T-helper 2 cell treated with Interferon-gamma antibody and Interleukin-4, amounts not matched to agents 5 μg/mL and 100 μg/mL, for 36 hours (primary cell): ENCODE measurements at places on chromosomes 1 and 21.

- peaks cover 8% of the 10 kb centered on the region for H3K4me1 ChIP-seq
- no peak for DNase-seq
- peaks cover 59% of the 10 kb centered on the region for H3K27me3 ChIP-seq
Observed at GRCh38 chr1:156896490-156897033, 3.0 kb downstream of the PEAR1 start.

DNA sequence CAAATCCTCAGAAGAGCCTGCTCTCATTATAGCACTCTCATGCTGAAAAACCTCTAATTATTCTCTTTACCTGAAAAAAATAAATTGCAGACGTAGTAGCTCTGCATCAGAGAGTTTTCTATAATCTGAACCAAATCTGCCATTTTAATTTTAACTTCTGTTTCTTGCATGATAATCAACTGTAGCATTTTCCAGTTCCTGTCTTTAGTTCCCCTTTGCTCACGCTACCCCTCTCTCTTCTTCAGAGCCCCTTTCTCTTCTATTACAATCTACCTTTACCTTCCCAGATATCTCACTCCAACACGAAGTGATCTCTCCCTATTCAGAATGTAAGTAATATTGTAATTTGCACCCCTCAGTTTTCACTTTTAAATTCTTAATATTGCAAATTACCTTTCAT lies 31.4 kb downstream of the FMO1 start:
- H3K4me3 ChIP-seq, result no peak overlapping the region
- no peak for DNase-seq
- no peak overlapping the region for H3K27ac ChIP-seq
- H3K27me3 ChIP-seq, result peaks cover 22% of the 10 kb centered on the region
- no peaks in the 10 kb centered on the region for H3K4me1 ChIP-seq

DNA sequence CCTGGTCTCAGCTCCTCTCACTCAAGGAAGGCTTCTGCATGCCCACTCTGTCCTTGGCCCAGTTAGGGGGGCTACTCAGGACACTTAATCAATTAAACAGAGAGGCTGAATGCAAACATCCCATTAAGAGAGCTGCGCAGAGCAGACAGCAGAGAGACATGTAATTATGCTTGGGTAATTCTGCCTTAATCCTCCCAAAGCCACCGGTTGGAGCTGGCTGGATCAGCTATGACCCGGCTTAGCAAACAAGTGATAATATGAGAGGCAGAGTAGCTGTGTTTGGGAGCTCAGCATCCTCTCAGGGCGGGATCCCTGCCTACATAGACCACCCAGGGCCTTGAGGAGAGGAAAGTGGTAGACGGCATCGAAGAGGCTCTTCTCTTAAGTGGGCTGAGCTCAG lies 183.2 kb downstream of the GRIK3 start:
- no peak for DNase-seq
- peaks cover 5% of the 10 kb centered on the region for H3K27me3 ChIP-seq
- no peaks in the 10 kb centered on the region for H3K4me1 ChIP-seq
- H3K27ac ChIP-seq, result no peak overlapping the region

- peaks cover 3% of the 10 kb centered on the region for H3K36me3 ChIP-seq
- H3K27ac ChIP-seq, result peak overlapping the region; percentile 92
- peak overlapping the region; percentile 98 for H3K4me3 ChIP-seq
- peaks cover 38% of the 10 kb centered on the region for H3K4me1 ChIP-seq
- peak; percentile 10 for DNase-seq
- H3K27me3 ChIP-seq, result no peaks in the 10 kb centered on the region
Observed at GRCh38 chr1:25996966-25997827, 666 bp downstream of the PAFAH2 start.

GRCh38 chr1:113390871-113391648 lies 745 bp downstream of the MAGI3 start:
- H3K27ac ChIP-seq, result peak overlapping the region; percentile 63
- peaks cover 25% of the 10 kb centered on the region for H3K4me1 ChIP-seq
- peaks cover 48% of the 10 kb centered on the region for H3K27me3 ChIP-seq
- no peaks in the 10 kb centered on the region for H3K36me3 ChIP-seq

DNA sequence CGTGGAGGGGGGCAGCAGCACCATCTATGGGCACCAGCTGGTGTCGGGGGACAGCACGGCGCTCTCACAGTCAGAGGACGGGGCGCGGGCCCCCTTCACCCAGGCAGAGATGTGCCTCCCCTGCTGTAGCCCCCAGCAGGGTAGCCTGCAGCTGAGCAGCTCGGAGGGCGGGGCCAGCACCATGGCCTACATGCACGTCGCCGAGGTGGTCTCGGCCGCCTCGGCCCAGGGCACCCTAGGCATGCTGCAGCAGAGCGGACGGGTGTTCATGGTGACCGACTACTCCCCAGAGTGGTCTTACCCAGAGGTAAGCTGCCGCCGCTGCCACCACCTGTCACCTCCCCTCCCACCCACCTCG lies 106.2 kb upstream of the VAMP3 start:
- DNase-seq, result no peak
- H3K27ac ChIP-seq, result no peak overlapping the region
- H3K4me1 ChIP-seq, result peaks cover 3% of the 10 kb centered on the region
- no peak overlapping the region for H3K4me3 ChIP-seq
- no peaks in the 10 kb centered on the region for H3K27me3 ChIP-seq
- no peaks in the 10 kb centered on the region for H3K36me3 ChIP-seq

DNA sequence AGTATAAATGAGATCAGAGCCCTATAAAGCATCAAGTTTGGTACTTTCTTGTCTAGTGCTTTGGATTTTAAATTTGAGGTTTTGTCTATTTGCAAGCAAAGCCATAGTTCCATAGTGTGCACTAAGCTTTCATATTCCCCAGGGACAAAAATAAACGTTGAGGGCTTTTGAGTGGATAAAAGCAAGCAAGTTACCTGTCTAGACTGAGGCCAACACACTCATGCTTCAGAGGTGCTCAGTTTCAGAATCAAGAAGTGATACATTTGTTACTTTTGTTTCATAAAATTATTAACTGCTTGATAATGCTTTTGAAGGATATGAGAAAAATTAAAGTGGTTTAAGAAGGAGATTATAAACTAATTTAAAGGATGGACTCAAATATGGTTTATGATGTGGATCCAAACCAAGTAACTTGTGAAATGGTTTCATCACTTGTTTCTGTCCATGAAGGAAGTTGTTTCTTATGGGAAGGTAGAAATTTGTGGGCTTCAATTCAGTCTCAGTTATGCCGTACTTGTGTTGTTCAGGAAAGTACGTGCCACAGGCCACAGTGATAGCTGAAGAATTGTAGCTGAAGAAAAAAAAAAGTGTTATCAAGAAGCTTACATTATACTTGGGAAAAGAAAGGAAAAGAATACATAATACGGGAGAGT lies 71.2 kb downstream of the CHRM3 start:
- peak overlapping the region; percentile 42 for H3K4me3 ChIP-seq
- no peaks in the 10 kb centered on the region for H3K27me3 ChIP-seq
- DNase-seq, result no peak
- H3K4me1 ChIP-seq, result peaks cover 5% of the 10 kb centered on the region
- no peak overlapping the region for H3K27ac ChIP-seq

DNA sequence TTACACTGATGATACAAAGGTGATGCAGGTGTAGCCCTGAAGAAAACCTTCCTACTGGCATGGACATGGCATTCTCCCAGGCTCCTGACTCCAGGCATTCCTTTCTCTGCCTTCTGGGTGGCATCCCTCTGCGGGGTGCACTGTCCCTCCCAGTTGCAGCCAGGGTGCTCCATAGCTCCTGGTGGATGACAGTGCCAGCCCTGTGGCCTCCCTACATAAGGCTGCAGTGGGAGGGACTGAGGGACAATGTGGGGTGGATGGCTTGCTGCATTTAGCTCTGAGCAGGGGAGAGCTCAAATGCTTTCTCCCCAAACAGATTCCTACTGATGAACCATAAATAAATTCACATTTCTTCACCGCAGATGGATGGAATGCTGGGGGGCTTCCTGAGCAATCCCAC lies 97.0 kb upstream of the GJB5 start:
- no peak overlapping the region for H3K4me3 ChIP-seq
- peaks cover 3% of the 10 kb centered on the region for H3K27me3 ChIP-seq
- no peaks in the 10 kb centered on the region for H3K36me3 ChIP-seq
- no peak overlapping the region for H3K27ac ChIP-seq
- DNase-seq, result no peak

GRCh38 chr1:92973203-92973897 lies 12.1 kb upstream of the DIPK1A start:
- H3K4me1 ChIP-seq, result peaks cover 54% of the 10 kb centered on the region
- H3K4me3 ChIP-seq, result peak overlapping the region; percentile 9
- H3K27me3 ChIP-seq, result no peaks in the 10 kb centered on the region
- peak overlapping the region; percentile 75 for H3K27ac ChIP-seq

DNA sequence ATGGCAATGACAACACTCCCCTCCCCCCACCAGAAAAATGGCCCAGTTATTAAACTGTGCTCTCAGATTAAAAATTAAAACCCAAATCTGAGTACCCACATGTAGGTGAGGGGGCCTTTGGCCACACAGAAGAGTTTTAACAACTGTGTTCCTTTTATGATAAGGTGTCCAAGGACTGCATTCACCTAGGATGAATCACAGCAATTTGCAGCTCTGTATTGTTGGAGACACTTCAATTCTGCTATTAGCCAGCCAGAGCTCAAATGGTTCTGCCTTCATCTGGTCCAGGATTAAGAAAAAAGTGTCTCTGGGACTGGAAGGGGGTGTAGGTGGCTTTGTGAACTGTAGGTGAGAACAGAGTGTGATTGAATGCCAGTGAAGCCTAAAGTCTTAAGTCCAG lies 43.3 kb upstream of the DIRAS3 start:
- no peak overlapping the region for H3K27ac ChIP-seq
- no peak for DNase-seq
- H3K36me3 ChIP-seq, result no peaks in the 10 kb centered on the region
- H3K4me1 ChIP-seq, result no peaks in the 10 kb centered on the region

DNA sequence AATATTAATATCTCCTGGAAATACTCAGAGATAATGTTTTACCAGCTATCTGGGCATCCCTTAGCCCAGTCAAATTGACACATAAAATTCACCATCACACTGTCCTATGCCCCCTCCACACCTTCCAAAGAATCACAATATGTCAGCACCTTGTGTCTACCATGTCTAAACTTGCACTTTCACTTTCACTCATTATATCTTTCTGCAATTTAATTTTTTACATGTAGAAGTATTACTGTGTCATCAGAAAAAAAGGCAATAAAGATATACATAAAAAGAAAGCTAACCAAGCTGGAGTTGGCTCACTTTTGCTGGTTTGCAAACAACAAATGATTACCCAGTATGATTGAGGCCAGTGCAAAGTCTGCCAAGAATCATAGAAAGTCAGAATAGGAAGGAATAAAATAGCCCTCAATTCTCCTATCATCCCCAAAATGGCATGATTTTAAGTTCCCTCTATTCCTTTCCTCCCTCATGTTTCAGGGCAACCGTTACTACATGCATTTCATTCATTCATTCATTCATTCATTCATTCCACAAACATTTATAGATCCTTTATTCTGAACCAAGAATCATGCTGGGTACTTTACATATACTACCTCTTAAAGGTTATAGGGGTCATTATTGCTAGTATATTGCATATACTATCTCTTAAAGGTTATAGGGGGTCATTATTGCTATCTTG lies 5.9 kb upstream of the LUZP1 start:
- H3K4me3 ChIP-seq, result no peak overlapping the region
- H3K27me3 ChIP-seq, result peaks cover 33% of the 10 kb centered on the region
- peak overlapping the region; percentile 1 for H3K27ac ChIP-seq
- H3K36me3 ChIP-seq, result no peaks in the 10 kb centered on the region
- no peak for DNase-seq

DNA sequence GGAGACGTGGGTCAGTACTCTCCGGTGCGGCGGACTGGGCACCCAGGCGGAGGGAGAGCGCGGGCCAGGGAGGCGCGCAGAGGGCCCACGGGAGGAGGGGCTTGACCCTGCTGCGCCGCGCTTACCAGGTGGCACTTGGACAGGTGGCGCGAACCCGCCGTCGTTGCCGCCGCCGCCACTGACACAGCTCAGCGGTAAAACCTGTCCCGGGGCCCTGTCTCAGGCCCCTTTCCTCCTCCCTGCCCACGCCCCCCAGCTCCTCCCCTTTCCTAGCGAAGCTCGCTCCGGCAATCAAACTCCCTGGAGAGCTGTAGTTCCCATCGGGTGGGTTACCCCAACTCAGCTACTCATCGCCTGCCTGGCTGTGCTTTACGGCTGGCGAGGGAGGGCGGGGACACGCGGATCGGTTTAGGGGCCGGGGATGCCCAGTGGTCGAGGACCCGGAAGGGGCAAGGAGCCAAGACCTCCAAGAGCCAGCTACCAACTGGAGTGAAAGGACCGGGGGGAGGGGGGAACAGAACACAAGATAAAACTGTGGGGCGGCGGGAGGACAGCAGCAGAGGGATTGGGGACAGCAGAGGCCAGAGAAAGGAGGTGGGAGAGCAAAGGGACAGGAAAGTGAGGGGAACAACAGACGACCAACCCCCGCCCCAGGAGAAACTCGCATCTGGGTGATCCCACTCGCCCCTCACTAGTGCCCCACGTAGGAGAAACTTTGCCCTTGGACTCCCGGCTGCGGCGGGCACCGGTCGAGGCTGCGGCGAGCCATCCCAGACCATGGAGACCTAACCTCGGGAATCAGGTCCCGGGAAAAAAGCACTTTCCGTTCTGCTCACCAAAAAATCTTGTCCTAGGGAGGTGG lies 2.9 kb downstream of the GFI1 start:
- peak overlapping the region; percentile 97 for H3K27ac ChIP-seq
- peaks cover 55% of the 10 kb centered on the region for H3K36me3 ChIP-seq
- peak overlapping the region; percentile 94 for H3K4me3 ChIP-seq
- DNase-seq, result peak; percentile 68
- H3K27me3 ChIP-seq, result no peaks in the 10 kb centered on the region

- peaks cover 30% of the 10 kb centered on the region for H3K36me3 ChIP-seq
- H3K27me3 ChIP-seq, result no peaks in the 10 kb centered on the region
- no peak overlapping the region for H3K27ac ChIP-seq
- peaks cover 6% of the 10 kb centered on the region for H3K4me1 ChIP-seq
Observed at GRCh38 chr1:37828410-37829074, 20.5 kb upstream of the YRDC start.

GRCh38 chr1:235817101-235817728 lies 49.5 kb downstream of the LYST start:
- H3K27me3 ChIP-seq, result no peaks in the 10 kb centered on the region
- DNase-seq, result no peak
- peaks cover 8% of the 10 kb centered on the region for H3K4me1 ChIP-seq
- no peak overlapping the region for H3K27ac ChIP-seq
- H3K36me3 ChIP-seq, result peaks cover under 1% of the 10 kb centered on the region

- H3K36me3 ChIP-seq, result peaks cover 10% of the 10 kb centered on the region
- no peak overlapping the region for H3K4me3 ChIP-seq
- H3K27me3 ChIP-seq, result no peaks in the 10 kb centered on the region
- no peak overlapping the region for H3K27ac ChIP-seq
- H3K4me1 ChIP-seq, result peaks cover 23% of the 10 kb centered on the region
Observed at GRCh38 chr1:53951697-53952096, 5.5 kb downstream of the LRRC42 start.

GRCh38 chr21:28337315-28337714 lies 655.4 kb downstream of the LTN1 start:
- no peaks in the 10 kb centered on the region for H3K4me1 ChIP-seq
- no peaks in the 10 kb centered on the region for H3K27me3 ChIP-seq
- no peaks in the 10 kb centered on the region for H3K36me3 ChIP-seq
- H3K4me3 ChIP-seq, result no peak overlapping the region
- no peak for DNase-seq

DNA sequence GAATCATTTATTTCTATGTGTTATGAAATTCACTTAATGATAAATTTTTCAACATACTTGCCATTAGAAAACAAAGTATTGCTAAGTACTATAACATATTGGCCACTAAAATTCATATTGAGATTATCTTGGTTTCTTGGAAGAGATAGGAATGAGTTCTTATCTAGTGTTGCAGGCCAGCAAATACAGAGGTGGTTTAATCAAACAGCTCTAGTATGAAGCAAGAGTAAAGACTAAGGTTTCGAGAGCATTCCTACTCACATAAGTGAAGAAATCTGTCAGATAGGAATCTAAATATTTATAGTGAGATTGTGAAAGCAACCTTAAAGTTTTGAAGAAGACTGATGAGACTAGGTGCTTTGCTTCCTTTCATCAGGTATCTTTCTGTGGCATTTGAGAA lies 37.9 kb upstream of the FOXE3 start:
- H3K27me3 ChIP-seq, result no peaks in the 10 kb centered on the region
- no peak overlapping the region for H3K27ac ChIP-seq
- no peak overlapping the region for H3K4me3 ChIP-seq
- no peak for DNase-seq
- peaks cover 28% of the 10 kb centered on the region for H3K36me3 ChIP-seq
- H3K4me1 ChIP-seq, result no peaks in the 10 kb centered on the region
